CD4-positive, alpha-beta T cell treated with Interleukin-21 for 1 hour (primary cell): ENCODE measurements at places on chromosomes 2 and 18.

- no peak for DNase-seq
Measured at GRCh38 chr18:227902-228301, 39.9 kb downstream of the THOC1 start.

- DNase-seq, result no peak
Measured at GRCh38 chr18:33841221-33841967, 263.4 kb downstream of the ASXL3 start.

DNA sequence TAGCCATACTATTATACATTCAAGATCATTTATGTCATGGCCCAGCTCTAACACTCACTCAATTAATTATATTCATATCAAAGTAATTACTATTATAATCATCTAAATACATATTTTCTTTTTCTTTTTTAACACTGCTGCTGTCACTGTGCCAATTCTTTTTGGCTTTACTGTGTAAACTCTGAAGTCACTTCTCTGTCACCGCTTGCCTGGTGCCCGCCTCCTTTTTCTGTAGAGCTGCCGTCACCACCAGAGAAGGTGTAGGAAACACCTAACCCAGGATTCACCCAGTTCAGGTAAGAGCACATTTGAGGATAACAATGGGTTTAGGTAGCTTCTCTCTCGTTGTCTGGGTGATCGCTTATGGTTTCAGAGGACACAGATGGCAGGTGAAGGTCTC is 93.3 kb downstream of the AOX1 start:
- no peak for DNase-seq

GRCh38 chr2:145190031-145190703 is 670.2 kb upstream of the ZEB2 start:
- no peak for DNase-seq

DNA sequence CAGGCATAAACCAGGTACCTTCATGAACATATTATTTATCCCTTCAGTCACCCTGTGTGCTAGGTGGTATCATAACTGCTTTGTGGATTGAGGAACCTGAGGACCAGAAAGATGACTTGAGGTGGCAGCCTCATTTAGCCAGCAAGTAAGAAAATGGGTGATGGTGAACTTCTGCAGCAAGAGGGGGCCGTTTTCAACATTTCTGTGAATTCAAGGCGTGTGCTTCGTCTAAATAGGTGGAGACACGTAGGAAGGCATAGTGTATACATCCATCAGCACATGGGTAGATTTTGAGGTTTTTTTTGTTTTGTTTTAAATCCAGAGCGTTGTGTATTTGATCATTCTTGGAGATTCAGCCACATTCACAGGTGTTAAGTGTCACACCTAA is 118.7 kb downstream of the SPTBN1 start:
- no peak for DNase-seq

- no peak for DNase-seq
Measured at GRCh38 chr2:168998609-168999211, 32.4 kb downstream of the ABCB11 start.

DNA sequence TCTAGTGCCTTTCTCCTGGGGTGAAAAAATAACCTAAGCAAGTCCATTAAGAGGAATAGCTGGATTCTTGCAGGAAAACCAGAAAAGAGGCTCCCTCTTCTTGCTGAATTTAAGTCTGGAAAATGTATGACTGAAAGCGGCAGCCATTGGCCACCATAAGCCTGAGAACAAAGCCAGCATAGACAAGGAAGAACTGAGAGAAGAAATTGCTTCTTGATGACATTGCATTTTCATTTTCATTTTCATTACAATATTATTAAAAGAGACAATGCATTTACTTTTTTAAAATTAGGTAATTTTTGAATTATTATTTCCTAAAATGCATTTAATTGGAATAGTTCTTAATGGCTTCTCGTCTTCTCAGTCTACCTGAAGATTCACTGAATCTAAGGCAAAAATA is 1157.5 kb upstream of the ZEB2 start:
- DNase-seq, result no peak

DNA sequence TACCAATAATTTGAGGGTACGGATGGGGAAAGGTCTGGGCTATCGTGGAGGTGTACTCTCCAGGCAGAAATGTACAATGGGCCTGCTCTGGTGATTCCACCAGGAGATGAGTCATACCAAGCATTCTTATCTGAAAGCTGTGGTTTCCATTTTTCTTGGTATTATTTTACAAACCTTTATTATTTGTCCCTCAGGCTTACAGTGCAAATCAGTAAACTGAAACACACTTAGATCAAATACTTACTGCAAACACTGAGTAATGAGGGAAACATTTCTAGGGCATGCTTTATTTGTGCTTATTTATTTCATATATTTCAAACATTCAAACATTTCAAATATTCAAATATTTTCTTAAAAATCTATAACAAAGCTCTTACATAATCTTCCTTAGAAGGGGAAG is 319.8 kb downstream of the RND3 start:
- no peak for DNase-seq

- DNase-seq, result peak; percentile 68
Measured at GRCh38 chr2:70647873-70648481, 94.4 kb upstream of the TGFA start.

DNA sequence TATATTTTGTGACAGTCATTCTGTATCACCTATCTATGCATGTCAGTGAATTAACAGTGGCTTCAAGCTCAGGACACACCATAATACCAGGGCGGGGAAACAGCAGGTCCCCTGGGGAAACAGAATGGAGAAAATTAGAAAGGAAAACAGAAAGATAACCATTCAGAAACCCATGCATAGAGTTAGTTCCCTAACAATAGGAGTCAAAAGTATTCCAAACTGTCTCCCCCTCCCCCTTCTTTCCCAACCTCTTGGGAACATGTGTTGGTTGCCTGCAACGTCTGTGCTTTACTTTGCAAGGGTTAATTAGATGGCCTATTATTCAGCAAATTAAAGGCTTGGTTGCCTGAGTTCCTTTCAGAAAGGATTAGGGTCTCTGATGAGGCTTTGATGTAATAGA is 176.4 kb downstream of the MYO3B start:
- DNase-seq, result no peak

DNA sequence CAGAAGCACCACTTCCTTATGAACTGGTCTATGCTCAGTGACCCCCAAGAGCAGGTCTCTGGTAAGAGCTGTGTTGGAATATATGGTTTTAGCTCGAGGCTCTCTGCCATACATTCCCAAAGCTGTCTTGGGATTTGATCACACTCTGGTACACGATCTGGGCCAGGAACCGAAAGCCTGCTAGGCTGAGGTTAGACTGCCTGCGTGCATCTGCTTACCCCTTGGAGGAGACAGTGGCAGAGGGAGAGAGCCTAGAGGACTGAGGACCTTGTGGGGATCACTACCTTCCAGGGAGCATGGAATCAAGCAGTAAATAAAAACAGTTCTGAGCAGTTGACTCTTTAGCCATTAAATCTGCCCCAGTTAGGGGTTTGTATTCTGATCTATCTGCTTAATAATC is 63.7 kb downstream of the ZNF532 start:
- no peak for DNase-seq

- no peak for DNase-seq
Measured at GRCh38 chr2:32455816-32456215, 99.0 kb downstream of the BIRC6 start.

DNA sequence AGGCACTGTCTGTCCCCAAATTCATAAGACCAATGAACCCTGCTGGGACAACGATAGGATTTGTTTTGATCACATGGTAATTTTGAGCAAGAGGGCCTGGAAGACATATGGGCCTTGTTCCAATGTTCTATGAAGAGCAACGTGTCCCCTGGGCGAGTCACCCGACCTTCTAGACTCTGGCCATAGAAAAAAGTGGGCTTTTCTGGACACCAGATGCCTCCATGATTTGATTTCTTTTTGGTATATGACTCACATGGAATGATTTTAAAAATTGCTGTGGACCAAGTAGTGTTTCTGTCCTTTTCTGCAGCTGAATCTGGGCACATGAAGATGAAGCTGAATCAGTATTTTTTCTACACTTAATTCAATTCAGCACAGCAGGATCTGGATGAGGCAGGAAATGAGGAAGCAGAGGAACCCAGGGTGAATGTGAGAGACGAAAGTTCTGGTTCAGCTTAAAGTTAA is 104.9 kb downstream of the CDC42EP3 start:
- no peak for DNase-seq

DNA sequence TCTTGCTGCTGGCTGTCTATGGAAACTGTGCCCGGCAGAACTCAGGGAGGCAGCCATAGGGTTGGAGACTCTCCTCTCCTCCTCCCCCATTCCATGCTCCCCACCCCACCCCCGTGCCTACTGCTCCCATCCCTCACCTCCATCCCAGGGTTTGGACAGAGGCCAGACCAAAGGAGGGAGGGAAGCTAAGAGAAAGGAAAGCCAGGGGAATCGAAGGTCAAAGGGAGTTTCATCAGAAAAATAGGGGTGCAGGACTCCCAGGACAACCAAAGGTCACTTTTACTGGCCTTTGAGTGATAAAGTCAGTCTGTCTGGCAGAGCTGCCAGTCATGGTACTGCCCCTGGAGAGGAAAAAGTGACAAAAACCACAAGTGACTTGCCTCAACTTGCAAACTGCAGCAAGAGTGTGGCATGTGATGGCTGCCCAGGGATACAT is 187.3 kb upstream of the CTAGE1 start:
- no peak for DNase-seq

DNA sequence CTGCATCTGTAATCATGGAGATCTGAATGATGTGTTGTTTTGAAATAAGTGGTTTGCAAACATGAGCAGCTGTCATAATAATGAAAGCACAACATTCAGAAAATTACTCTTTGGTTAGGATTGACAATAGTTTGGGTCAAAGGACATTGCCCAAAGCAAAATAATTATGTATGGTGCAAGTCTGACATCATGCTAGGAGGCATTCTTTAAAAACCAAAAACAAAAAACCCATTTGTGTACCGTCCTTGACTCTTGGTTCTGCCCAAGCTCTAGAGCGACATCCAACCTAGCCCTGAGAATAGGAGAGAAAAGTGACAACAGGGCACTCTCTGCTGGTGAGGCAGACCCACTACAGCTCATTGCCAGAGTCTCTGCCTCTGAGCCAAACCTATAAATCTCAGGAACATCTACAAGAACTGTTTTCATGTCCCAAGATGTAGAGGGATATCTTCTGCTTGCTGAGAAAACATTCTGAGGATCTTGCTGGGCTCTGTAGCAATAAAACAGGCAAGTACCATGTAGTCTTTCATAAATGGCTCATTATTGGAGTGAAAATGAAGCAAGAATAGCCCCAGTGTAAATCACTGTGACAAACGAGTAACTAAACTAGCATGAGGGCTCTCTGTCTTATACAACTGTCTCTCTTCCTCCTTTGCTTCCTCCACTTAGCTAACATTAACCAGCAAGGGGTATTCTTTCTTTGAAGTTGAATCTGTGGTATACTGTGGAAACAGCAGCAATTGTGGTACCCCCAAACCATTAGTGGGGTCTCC is 266.8 kb upstream of the CXCR4 start:
- peak; percentile 74 for DNase-seq

DNA sequence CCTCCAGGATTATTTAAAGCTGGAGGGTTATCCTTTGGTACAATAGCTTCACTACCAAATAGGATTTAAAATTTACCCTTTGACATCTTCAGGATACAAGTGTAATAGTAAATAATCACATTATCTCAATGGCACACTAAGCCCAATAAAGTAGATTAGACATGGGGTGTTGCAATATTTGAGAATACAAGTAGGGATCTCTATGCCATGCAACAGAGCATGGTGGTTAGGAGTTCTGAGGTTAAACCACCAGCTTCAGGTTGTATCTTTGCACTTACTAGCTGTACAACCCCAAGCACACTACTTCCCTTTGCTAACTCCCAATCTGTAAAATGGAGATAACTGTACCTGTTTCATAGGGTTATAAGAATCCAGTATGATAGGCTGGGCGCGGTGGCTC is 6.2 kb downstream of the MBD2 start:
- no peak for DNase-seq

- no peak for DNase-seq
Measured at GRCh38 chr18:10242936-10243680, 211.3 kb upstream of the APCDD1 start.

DNA sequence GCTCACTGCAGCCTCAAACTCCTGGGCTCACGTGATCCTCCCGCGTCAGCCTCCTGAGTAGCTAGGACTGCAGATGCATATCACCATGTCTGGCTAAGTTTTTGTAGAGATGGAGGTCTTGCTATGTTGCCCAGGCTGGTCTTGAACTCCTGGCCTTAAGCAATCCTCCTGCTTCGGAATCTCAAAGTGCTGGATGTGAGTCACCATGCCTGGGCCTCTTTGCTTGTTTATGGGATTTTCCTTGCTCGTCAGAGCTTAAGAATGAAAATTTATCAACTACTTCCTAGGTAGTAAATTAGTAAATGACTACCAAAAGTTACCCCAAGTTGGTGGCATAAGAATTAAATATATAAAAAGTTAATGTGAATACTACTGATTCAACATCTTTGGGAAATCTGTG is 51.0 kb downstream of the ACTR3 start:
- DNase-seq, result no peak

- no peak for DNase-seq
Measured at GRCh38 chr2:148021886-148022285, 995 bp downstream of the MBD5 start.

GRCh38 chr2:8629402-8629801 is 52.5 kb upstream of the ID2 start:
- DNase-seq, result no peak

DNA sequence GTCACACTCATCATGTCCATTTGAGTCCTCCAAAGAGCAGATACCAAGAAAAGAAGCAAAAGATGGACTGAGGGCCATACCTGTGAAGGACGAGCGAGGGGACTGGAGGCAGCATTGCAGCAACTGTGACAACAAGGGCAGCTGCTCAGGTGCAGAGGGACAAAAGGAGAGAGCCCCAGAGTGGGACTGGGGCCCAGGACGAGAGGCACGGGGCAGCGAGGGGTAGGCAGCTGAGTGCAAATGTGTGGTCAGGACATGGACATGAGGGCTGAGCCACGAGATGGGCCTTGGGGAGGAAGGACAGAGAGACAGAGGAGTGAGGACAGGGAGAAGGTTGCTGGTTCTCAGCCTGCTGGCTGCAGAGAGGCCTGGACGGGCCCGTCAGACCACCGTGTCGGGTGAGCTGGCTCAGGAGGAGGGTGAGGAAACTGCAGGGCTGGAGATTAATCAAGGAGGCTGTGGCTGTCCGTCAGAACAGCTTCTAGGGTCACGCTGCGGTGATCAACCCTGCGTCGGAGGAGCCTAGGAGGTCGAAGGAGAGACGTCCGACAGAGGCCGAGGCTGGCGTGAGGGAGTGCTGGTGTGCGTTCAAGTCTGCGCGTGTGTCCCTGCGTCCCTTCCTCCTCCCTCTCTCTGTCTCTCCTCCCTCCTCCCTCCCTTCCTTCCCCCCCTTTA is 206.8 kb upstream of the HDAC4 start:
- DNase-seq, result no peak

- DNase-seq, result peak; percentile 70
Measured at GRCh38 chr2:97699765-97700444, 13.5 kb upstream of the ZAP70 start.

DNA sequence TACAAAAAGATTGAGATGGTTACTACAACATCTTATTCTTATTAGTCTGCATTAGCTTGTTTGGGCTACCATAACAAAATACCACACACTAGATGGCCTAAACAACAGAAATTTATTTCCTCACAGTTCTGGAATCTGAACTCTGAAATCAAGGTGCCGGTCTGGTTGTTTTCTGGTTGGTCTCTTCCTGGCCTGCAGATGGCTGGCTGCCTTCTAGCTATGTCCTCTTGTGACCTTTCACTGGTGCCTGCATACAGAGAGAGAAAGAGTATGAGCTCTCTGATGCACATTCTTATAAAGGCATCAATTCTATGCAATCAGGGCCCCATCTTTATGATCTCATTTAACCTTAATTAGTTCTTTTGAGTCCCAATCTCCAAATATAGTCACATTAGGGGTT is 696.5 kb downstream of the TDRD15 start:
- no peak for DNase-seq

GRCh38 chr2:158702740-158703139 is 92.4 kb upstream of the DAPL1 start:
- DNase-seq, result no peak

- no peak for DNase-seq
Measured at GRCh38 chr18:62023536-62023935, 130.7 kb upstream of the RNF152 start.
